ENCODE measurements at places on chromosomes 4 and X. TPM values are rescaled to one million over a fixed set of nuclear protein-coding genes. Genes with fewer than 3 reads are reported as not detected.

Gene HTR2C
- not detected for total RNA-seq

Gene PABPC5
- not detected for total RNA-seq

Gene CDKL2
- 0.19 TPM for total RNA-seq

Gene HMX1
- total RNA-seq = not detected

GRCh38 chr4:108107729-108108382 is 60.9 kb downstream of the LEF1 start:
- DNase-seq = no peak

DNA sequence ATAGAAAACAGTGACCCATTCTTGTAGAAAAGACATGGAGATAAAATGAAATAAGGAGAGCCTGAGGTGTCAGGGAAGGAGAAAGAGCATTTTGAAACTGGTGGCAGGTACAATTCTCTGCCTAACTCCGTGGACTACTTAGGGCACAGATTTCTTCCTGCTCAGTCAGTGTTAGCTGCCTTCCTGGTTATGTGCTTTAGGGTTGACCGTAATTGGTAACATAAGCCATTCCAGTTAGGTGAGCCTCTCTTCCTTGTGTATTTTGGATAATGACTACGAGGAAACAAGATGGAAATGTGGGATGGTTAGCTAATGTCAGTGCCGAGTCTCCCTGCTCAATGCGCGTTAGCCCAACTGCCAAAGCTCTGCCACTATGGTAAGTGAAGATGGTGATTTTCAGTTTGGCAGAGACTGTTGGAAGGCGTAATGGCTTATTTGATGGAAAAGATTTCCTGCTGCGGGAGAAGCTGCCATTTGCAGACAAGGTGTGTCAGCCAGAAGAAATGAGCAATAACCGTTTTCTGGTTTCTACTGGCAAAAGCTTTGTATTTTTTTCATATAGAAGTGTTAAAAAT is 174.1 kb downstream of the CBR4 start:
- no peak for DNase-seq

- no peak for DNase-seq
These were observed 102.3 kb downstream of the PSAPL1 start for GRCh38 chr4:7332216-7333023.

DNA sequence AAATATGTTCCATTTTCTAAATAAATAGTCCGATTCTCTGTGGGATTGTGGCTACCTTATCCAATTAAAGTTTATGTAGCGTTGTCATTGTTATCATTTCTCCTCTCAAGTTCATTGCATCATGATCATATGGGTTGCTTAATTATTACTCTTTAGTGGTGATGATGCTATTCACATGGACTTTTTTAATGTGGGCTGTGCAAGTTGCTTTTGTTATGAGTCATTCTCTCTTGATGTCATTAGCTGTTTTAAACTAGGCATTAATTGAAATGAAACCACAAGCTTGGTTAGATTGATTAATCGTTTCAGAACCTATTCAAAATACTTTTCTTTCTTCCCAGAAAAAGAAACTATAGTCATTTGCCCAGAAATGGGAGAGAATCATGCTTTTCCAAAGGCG is 38.2 kb downstream of the NHS start:
- DNase-seq = no peak

GRCh38 chr4:10405672-10406071 is 51.6 kb downstream of the ZNF518B start:
- no peak for DNase-seq

DNA sequence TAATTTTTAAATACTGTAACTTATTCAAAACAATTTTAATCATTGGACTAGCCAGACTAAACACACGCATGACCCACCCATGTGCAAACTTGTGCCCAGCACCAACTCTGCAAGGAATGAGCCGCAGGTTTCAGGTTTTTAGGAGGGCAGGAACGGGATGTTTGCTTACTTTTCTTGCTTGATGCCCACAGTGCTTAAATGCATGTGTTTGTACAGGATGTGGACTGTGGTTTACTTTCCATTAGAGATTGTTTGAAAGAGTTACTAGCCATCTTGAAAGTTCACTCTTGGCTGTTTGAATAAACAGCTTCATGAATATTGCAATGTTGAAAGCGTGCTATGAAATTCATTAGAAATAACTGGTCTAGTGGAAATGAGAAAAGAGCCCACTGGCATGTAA is 83.3 kb downstream of the STK32B start:
- no peak for DNase-seq

DNA sequence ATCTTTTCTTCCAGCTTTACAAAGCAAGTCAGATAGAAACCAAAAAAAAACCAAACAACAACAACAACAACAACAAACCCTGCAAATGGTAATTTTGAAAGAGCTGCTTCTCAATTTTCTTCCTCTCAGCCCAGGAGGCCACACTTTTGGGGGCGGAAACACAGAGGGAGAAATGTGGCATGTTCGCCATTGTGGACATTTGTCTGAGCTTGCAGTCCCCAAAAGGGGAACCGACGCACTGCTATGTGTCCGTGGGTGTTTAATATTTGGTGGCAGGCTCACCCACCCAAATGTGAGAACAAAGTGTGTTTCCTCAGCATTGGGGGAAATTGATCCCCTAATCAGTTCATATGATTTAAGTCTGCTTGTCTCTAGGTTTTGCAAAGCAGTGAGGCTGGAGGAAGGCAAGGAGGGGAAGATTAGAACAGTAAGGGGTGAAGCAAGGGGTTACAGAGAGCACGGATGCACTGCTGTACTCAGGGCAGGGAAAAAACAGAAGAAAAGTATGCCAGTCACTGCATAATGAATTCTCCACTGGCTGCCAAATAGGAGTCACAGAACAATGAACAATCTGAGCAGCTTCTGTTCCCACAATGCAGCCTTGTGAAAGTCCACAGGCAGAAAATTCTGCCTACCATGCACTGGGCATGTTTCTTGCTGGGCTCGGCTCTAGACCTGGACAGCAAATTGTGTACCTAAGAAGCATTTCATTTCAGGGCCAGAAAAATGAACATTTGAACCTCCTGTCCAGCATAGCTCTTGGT is 74.7 kb upstream of the GPM6B start:
- DNase-seq = no peak

- DNase-seq = no peak
These were observed 81.7 kb downstream of the AFAP1 start for GRCh38 chr4:7857993-7858392.

GRCh38 chr4:175656649-175657048 is 155.4 kb downstream of the GPM6A start:
- DNase-seq = no peak

All from natural killer cell (primary cell).